ENCODE measurements at places on chromosomes 6 and 20.

DNA sequence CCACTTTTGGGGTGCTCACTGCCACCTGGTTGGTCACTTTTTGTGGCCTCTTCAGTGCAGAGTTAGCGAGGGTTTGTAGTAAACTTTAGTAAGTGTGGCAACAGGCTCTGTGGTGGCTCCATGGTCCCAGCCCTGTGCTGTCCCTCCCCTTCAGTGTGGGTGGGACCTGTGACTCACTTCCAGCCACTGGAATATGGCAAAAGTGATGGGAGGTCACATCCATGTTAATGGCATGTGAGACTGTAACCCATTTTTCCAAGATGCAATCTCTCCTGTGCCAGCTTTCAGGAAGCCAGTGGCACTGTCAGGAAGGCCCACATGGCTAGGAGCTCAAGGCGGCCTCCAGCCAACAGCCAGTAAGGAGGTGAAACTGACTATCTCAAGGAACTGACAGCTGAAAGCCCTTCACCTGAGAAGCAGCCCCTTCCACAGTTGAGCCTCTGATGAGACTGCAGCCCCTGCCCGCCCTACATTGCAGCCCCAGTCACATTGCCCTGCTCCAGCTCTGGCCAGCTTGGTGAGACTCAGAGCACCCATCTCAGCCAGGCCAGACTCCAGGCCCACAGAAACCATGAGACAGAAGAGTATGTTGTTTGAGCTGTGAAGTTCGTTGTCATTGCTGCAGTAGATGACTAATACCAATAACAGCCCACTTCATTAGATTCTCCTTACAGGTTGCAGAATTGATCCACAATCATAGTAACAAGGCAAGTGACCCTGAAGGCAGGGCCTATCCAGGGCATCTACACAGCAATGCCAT, 13.1 kb upstream of the CST7 start:
- H3K27me3 ChIP-seq: no peaks in the 10 kb centered on the region
- H3K4me1 ChIP-seq: no peaks in the 10 kb centered on the region
- DNase-seq: no peak
- H3K27ac ChIP-seq: no peak overlapping the region
- no peak overlapping the region for H3K4me3 ChIP-seq

DNA sequence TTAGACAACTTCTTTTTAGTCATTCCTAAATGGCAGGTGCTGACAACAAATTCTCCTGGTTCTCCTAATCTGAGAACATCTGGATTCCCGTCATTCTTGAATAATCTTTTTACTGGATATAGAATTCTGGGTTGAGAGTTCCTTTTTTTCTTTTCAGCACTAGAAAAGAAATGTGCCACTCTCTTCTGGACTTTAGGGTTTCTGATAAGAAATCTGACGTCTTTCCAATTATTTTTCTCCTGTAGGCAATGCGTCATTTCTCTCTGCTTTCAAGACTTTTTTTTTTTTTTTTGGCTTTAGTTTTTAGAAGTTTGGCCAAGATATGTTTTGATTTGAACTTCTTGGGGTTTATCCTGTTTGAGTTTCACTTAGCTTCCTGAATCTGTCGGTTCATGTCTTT, 66.1 kb upstream of the RNF24 start:
- H3K27me3 ChIP-seq: peaks cover 24% of the 10 kb centered on the region
- no peak for DNase-seq

- DNase-seq: no peak
- no peak overlapping the region for H3K4me3 ChIP-seq
- no peaks in the 10 kb centered on the region for H3K27me3 ChIP-seq
Measured at GRCh38 chr20:50572938-50573777, 63.0 kb downstream of the PTPN1 start.

DNA sequence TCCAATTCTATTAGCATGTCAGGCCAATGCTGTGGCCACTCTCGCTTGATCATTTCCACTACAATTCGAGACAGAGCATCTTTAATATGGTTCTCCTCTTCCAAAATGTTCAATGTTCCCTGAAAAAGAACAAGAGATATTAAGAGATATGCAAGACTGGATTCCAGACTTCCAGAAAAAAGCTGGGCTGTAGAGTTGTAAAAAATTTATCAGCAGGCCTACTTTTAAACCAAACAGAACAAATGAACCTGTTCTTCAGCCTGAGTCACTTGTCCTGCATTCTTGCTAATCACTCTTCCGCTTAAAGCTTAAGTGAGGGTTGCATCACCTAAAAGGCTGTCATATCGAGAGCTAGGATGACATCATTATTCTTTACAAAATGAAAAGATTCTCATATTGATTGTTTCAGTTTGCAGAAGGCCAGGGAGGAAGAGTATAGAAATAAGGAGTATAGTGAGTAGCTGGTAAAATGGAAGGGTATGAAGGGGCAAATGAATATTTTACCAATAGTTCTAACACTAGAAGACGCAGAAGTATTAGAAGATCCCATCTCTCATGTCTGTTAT, 4.9 kb downstream of the XPO5 start:
- no peaks in the 10 kb centered on the region for H3K27me3 ChIP-seq
- H3K27ac ChIP-seq: peak overlapping the region; percentile 39
- peaks cover 72% of the 10 kb centered on the region for H3K36me3 ChIP-seq
- DNase-seq: no peak
- no peak overlapping the region for H3K4me3 ChIP-seq

DNA sequence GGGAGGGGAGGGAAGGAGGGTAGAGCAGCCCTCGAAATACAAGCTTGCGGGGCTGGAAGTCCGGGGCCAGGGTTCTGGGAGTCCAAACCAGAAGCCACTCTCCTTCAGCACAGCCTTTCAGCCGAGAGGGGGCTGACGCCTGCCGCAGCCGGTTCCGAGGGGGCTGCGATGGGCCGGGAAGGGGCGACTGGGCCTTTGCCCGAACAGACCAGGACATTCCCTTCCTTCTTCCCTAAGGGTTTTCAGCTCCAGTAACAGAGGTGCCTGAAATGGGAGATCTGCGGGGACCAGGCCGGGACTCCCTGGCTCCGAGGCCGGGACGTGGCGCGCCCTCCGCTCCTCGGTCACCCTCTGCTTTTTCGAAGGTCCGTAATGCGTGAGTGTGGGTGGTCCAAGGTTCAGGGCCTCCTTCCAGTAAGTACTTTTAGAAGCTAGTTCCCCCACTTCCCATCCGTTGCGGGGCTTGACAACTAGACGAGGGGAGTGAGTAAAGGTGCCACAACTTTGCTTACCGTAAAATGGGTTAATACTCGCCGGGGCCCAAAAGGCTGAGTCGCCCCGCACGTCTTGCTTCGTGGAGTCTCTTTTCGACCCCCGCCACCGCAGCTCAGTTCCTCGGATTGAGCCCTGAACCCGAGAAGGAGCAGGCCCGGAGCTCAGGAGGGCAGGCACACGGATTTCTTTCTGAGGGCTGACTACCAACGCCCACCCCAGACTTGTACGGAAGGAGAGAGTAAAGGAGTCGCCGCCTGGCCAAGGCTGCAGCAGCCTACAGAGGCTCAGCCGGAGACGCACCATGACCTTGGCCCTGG, 2.9 kb upstream of the OLIG3 start:
- H3K27ac ChIP-seq: no peak overlapping the region
- no peaks in the 10 kb centered on the region for H3K36me3 ChIP-seq
- H3K4me3 ChIP-seq: peak overlapping the region; percentile 58
- peaks cover 52% of the 10 kb centered on the region for H3K27me3 ChIP-seq
- no peak for DNase-seq

GRCh38 chr20:59437601-59438031, 137.2 kb downstream of the EDN3 start:
- no peaks in the 10 kb centered on the region for H3K36me3 ChIP-seq
- no peak overlapping the region for H3K27ac ChIP-seq
- no peaks in the 10 kb centered on the region for H3K4me1 ChIP-seq
- peaks cover 69% of the 10 kb centered on the region for H3K27me3 ChIP-seq
- H3K4me3 ChIP-seq: no peak overlapping the region
- DNase-seq: no peak

- peak overlapping the region; percentile 74 for H3K4me3 ChIP-seq
- no peaks in the 10 kb centered on the region for H3K27me3 ChIP-seq
- peaks cover 24% of the 10 kb centered on the region for H3K36me3 ChIP-seq
- no peak overlapping the region for H3K27ac ChIP-seq
- no peak for DNase-seq
- H3K4me1 ChIP-seq: peaks cover 11% of the 10 kb centered on the region
Measured at GRCh38 chr20:20712004-20712473, 405 bp downstream of the RALGAPA2 start.

DNA sequence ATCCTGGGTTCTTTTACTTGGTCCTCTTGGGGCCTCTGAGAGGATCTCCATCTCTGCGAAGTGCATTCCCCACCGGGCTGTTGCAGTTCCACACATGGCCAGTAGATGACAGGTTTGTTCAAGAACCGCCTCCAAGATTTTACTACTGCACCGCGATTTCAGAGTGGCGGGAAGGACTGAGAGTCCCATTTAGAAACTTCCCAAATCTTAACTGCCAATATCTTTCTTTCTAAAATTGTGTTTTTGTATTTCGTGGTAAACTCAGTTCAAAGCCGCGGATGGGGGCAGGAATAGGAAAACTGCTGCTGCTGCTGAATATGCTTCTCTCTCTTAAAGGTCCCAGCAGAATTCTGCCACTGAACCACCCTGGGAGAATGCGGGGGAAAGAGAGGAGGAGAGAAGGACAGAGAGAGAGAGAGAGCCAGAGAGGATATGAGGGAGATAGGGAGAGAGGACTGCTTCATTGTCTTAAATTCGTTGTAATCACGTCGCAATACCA, 8.6 kb upstream of the BTNL2 start:
- peaks cover 93% of the 10 kb centered on the region for H3K27me3 ChIP-seq
- H3K4me3 ChIP-seq: no peak overlapping the region
- H3K27ac ChIP-seq: no peak overlapping the region
- peaks cover 21% of the 10 kb centered on the region for H3K4me1 ChIP-seq
- no peaks in the 10 kb centered on the region for H3K36me3 ChIP-seq

- H3K36me3 ChIP-seq: no peaks in the 10 kb centered on the region
- peaks cover 6% of the 10 kb centered on the region for H3K4me1 ChIP-seq
- H3K4me3 ChIP-seq: no peak overlapping the region
- DNase-seq: peak; percentile 32
- no peaks in the 10 kb centered on the region for H3K27me3 ChIP-seq
Measured at GRCh38 chr20:6819599-6819998, 52.1 kb downstream of the BMP2 start.

- no peaks in the 10 kb centered on the region for H3K36me3 ChIP-seq
- DNase-seq: no peak
- H3K27me3 ChIP-seq: peaks cover 9% of the 10 kb centered on the region
- H3K4me1 ChIP-seq: no peaks in the 10 kb centered on the region
- H3K4me3 ChIP-seq: no peak overlapping the region
- H3K27ac ChIP-seq: no peak overlapping the region
Measured at GRCh38 chr20:33919653-33920052, 74.1 kb upstream of the RALY start.

DNA sequence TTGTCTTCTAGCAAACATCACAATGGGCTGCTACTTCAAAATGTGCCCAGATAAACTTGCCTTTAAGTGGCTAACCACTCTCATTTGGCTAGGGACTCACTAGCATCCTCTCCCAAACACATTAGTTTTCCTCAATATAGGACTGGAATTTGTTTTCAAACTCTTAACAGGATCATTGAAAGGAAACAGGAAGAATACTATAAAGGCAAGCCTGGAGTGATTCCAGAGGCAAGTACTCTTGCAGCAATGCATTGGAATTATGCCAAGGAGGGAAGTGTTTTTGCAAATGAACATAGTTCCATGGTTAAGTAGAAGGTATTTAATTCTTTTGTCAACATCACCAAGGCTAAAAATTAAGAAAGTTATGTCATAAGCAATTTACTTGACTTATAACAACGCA, 12.2 kb downstream of the EPHA7 start:
- DNase-seq: no peak
- no peaks in the 10 kb centered on the region for H3K4me1 ChIP-seq
- no peaks in the 10 kb centered on the region for H3K27me3 ChIP-seq
- no peak overlapping the region for H3K27ac ChIP-seq
- H3K36me3 ChIP-seq: no peaks in the 10 kb centered on the region

DNA sequence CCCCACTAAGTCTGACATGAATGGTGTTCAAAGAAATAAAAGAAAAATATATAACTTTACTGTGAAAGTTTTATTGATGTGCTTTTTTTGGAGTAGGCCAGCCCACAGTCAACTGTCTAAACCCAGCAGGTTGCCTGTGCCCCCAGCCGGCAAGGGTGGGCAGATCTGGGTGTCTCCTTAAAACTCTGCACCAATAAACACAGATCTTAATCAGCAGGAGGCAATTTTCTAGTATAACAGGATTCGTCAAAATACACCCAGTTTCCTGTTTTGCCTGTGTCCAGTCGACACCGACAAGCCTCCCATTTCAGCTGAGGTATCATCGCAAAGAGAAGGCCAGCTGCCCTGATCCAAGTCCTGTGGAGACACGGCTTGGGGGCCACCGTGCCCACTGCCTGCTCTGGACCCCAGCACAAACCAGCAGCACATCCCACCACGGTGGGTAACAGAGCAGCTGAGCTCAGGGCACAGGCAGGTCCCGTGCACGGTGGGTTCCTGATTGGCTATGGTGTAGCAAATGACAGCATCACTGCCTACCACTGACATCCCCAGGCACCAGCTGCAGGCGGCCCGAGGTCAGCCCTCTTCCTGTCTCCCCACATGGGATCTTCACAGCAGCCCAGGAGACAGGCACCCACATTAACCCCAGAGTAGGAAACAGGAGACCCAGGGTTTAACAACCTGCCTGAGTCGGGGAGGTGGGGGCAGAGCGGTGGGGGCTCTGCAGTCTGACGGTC, 15.7 kb downstream of the BMP7 start:
- no peaks in the 10 kb centered on the region for H3K36me3 ChIP-seq
- H3K27me3 ChIP-seq: peaks cover 82% of the 10 kb centered on the region
- no peak for DNase-seq
- no peaks in the 10 kb centered on the region for H3K4me1 ChIP-seq
- no peak overlapping the region for H3K4me3 ChIP-seq

- H3K36me3 ChIP-seq: peaks cover 5% of the 10 kb centered on the region
- peak overlapping the region; percentile 82 for H3K27ac ChIP-seq
Measured at GRCh38 chr6:117167520-117168271, 97.7 kb upstream of the VGLL2 start.

DNA sequence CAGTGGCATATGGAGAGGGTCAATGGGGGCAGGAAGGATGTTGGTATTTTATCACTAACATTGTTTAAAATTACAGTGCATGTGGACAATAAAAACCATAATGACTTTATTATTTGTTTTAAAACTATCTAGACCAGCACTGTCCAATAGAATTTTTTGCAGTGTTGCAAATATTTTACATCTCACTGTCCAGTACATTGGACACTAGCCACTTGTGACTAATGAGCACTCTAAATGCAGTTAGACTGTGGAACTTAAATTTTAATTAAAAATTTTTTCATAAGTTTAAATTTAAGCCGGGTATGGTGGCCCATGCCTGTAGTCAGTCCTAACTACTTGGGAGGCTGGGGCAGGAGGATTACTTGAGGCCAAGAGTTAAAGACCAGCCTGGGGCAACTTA, 101.7 kb downstream of the DTD1 start:
- no peaks in the 10 kb centered on the region for H3K4me1 ChIP-seq
- H3K27ac ChIP-seq: no peak overlapping the region
- no peaks in the 10 kb centered on the region for H3K27me3 ChIP-seq
- H3K4me3 ChIP-seq: no peak overlapping the region
